ENCODE measurements at places on chromosomes 6 and 20.

DNA sequence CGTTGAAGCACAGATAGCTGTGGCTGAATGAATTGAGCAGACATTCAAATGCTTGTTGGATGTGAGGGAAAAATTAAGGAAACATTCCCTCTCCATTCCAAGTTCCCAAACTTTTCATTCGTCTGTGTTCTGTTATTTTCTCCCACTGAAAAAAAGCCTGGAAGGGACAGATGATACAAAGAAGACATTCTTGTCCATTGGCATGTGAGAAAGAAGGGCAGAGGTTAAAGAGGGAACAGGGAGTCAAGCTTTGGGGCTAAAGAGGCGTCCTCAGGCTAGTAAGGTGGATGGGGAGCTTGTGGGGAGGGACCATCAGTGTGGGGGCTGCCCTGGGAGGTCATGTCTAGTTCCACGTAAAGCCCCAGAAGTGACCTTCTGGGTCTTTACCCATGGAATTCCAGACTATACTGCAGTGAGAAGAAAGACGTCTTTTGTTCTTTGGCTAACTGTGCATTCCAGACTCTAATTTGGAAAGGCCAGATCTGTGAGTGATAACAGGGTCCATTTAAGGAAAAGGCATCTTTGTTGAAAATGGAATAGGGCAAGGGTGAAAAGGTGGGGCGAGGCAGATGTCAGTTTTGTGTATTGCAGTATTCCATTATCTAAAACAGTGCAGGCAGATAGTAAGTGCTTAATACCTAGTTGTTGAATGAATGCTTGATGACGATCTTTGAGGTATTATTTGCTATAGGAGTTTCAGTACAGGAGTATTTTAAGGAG lies 117.5 kb downstream of the SOX4 start:
- H3K27me3 ChIP-seq: peaks cover 1% of the 10 kb centered on the region
- H3K27ac ChIP-seq: no peak overlapping the region
- no peaks in the 10 kb centered on the region for H3K36me3 ChIP-seq
- no peaks in the 10 kb centered on the region for H3K4me1 ChIP-seq

DNA sequence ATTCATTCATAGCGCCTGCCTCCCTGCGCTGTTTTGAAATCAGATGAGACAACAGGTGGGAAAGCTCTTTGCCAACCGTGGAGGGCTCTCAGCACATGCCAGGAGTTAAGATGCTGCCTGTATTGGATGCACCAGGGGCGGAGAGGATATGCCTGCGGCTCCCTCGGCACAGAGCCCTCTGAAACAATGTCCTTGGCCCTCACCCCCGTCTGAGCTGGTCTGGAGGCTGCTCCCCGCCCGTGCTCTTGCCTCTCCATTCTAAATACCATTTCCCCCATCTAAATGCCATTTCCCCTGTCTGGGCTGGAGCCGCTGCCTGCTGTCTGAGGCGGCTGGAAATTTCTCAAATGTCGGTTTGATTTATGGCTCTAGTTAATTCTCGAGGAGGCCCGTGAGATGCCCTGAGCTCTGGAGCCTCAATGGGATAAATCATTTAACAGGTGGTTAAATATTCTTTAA lies 50.8 kb upstream of the MLN start:
- H3K36me3 ChIP-seq: no peaks in the 10 kb centered on the region
- DNase-seq: no peak
- H3K4me1 ChIP-seq: peaks cover 33% of the 10 kb centered on the region
- no peak overlapping the region for H3K4me3 ChIP-seq
- no peak overlapping the region for H3K27ac ChIP-seq
- H3K27me3 ChIP-seq: peaks cover 62% of the 10 kb centered on the region

- no peak overlapping the region for H3K4me3 ChIP-seq
- no peak for DNase-seq
- H3K36me3 ChIP-seq: no peaks in the 10 kb centered on the region
- H3K4me1 ChIP-seq: no peaks in the 10 kb centered on the region
Observed at GRCh38 chr6:150320442-150320841, 48.4 kb upstream of the IYD start.

DNA sequence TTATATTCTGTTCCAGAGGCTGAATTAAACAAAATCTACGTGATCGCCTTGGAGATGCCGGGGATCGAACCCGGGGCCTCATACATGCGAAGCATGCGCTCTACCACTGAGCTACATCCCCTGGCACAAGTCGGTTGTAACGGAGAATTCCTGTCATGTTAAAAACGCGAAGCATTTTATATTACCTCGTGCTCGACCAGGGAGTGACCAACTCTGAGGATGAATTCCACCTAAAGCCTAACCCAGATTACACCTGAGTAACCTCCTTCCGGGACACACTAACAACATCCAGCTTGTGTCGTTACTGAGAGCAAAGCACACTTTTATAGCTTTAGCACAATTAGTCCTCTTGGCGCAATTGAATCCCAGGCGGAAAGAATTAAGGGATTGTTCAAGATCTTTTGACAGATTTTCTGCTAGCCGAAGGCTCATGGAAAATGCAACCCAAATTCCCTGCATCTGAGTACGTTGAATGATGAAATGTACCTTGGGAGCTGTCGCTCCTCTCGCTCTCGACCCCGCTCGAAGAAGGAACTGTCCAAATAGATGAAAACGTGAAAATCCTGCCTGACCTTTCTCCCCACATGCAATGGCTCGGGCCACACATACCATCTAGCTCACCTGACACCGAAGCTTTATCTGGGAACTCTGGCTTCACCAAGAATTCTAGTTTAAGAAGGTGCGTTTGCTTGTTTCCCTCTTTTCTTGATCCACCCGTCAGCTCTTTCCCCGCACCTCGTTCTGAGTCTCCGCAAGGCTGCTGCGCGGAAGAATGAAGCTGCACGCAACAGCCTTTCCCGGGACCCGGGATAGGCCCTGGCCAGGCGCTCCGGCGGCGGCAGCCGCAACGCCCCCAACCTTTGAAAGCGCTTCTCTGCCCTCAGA lies 148.3 kb downstream of the GPX5 start:
- no peaks in the 10 kb centered on the region for H3K36me3 ChIP-seq
- H3K27ac ChIP-seq: no peak overlapping the region
- H3K4me3 ChIP-seq: peak overlapping the region; percentile 68
- peaks cover 14% of the 10 kb centered on the region for H3K4me1 ChIP-seq

DNA sequence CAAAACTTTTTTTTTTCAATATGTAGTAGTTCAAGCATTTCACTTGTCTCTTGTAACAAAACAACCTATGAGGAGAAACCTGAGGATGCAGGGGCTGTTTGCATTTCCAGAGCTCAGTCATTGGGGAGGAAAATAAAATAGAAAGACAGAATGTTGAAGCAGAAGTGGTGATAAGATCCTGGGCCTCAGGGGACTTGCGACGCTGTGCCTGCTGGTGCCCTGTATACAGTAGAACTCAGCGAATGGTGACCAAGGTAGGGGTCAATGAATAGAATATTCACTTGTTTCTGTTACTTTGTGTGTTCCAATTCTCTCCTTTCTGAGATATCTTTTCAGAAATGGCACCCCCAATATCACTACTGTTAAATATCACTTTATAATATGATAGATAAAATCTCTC lies 271.6 kb downstream of the FARS2 start:
- H3K4me3 ChIP-seq: no peak overlapping the region
- peaks cover 4% of the 10 kb centered on the region for H3K4me1 ChIP-seq
- no peak overlapping the region for H3K27ac ChIP-seq
- peaks cover 2% of the 10 kb centered on the region for H3K36me3 ChIP-seq

DNA sequence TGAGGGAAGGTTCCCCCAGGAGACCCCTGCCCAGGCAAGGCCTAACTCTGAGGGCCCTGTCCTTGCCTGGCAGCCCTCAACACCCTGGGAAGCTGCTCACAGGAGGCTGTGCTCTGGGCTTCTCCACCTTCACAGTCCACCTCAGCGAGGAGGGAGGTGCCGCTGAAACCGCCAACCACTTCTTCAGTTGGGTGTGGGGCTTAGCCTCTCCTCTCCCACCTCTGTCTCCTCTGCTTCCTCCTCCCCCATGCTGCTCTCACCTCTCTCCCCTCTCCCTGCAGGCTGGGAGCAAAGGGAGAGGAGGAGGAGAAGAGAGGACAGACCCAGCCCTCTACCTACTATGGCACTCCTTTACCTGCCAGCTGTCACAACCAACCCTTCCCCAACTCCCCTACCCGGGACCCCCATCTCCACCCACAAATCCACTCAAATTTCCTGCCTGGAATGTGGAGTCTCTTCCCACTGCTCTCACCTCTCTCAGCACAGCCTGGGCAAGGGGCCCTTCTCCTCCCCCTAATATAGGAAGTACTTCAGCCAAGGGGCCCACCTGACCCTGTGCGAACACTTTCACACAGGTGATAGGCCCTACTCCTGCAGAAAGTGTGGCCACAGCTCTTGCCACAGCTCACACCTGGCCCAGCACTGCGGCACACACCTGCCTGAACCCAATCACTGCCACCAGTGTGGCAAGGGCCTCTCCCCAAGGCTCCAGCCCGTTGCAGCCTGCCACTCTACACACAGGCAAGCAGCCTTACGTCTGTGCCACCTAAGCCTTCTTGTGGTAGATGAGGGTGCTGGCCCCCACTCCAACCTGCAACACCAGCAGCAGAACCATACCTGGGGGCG lies 7.2 kb downstream of the RING1 start:
- H3K27me3 ChIP-seq: peaks cover 40% of the 10 kb centered on the region
- H3K27ac ChIP-seq: no peak overlapping the region
- H3K4me1 ChIP-seq: peaks cover 16% of the 10 kb centered on the region

GRCh38 chr6:87806635-87807034 lies 104.6 kb upstream of the AKIRIN2 start:
- no peak for DNase-seq
- no peak overlapping the region for H3K27ac ChIP-seq
- no peaks in the 10 kb centered on the region for H3K36me3 ChIP-seq
- H3K27me3 ChIP-seq: peaks cover 2% of the 10 kb centered on the region
- H3K4me3 ChIP-seq: no peak overlapping the region

DNA sequence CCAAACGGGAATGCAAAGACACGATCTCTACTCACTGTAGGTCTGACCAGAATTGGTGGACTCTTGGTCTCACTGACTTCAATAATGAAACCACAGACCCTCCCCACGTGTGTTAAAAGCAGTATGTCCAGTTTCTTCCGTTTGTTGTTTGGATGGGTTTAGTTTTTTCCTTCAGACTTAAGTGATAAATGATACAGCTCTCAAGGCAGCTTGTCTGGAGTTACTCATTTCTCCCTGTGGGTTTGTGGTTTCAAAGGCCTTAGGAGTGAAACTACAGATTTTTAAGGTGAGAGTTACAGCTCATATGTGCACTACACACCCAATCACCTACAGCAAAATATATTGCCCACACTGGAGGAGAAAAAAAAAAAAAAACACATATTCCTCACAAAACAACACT lies 86.7 kb upstream of the STMND1 start:
- peak overlapping the region; percentile 67 for H3K27ac ChIP-seq
- peak overlapping the region; percentile 64 for H3K4me3 ChIP-seq
- peaks cover 3% of the 10 kb centered on the region for H3K36me3 ChIP-seq
- peaks cover 20% of the 10 kb centered on the region for H3K4me1 ChIP-seq
- H3K27me3 ChIP-seq: peaks cover 41% of the 10 kb centered on the region

DNA sequence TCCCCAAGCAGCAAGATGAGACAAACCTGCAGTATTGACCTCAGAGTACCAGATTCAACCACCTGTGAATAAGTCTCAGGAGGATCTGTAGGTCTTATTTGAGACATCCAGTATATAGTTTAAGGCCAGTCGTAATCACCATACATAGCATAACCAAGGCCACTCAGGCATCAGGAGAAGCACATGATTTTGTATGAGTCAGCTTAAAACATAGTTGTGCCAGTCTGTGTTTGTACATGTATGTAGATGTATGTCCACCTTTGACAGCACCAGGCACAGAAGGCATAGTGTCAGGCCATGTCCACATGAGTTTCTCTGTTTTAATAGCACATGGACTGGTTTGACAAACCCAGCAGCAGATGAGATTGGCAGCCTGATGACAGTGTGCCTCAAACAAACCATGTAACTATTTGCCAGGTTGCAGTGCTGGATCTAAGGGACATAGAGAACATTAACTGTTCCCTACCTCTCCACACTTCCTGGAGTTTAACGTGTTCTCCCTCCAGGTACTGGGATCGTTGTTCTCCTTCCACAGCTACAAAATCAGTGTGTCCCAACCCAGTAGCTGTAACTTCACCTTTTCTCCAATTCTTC lies 8.6 kb upstream of the ASIP start:
- H3K27ac ChIP-seq: no peak overlapping the region
- H3K36me3 ChIP-seq: peaks cover 3% of the 10 kb centered on the region
- DNase-seq: no peak
- H3K4me3 ChIP-seq: no peak overlapping the region

GRCh38 chr6:73308712-73309534 lies 45.2 kb downstream of the DPPA5 start:
- H3K4me3 ChIP-seq: peak overlapping the region; percentile 90
- H3K27ac ChIP-seq: peak overlapping the region; percentile 90

DNA sequence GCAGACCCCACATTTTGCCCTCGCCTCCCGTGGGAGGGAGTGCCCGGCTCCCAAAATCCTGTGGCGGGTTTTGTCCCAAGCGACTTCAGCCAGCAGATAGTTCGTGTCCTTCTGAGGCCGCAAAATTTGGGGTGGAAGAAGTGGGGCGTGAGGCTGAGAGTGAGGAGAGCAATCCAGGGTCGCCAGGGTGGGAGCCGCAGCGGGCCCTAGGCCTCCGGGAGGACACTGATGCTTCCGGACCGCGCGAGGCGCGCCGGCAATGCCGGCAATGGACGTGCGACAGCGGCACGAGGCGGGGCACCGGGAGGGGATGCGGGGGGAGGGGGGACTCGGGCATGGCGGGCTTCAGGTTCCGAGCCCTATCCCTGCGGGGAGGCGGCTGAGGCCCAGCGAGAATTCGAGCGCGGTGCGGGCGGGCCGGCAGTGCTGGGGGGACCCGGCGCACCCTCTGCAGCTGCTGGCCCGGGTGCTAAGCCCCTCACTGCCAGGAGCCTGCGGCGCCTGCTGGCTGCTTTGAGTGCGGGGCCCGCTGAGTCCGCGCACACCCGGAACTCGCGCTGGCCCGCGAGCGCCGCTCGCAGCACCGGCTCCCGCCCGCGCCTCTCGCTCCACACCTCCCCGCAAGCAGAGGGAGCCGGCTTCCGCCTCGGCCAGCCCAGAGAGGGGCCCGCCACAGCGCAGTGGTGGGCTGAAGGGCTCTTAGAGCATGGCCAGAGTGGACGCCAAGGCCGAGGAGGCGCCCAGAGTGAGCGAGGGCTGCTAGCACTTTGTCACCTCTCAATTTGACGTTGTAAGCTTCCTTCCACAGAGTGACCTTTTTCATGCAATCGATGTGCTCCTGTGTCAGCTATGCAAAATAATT lies 143.8 kb downstream of the LPA start:
- peak overlapping the region; percentile 81 for H3K4me3 ChIP-seq
- H3K4me1 ChIP-seq: peaks cover 19% of the 10 kb centered on the region
- peak overlapping the region; percentile 88 for H3K27ac ChIP-seq
- no peaks in the 10 kb centered on the region for H3K36me3 ChIP-seq
- H3K27me3 ChIP-seq: peaks cover 42% of the 10 kb centered on the region
- peak; percentile 71 for DNase-seq
